Activated T-cell treated with anti-CD3 and anti-CD28 coated beads, Interleukin-2, amount 50 U/mL, for 72 hours (primary cell): ENCODE measurements at places on chromosomes 16 and 17. TPM values are rescaled to one million over a fixed set of nuclear protein-coding genes. Genes with fewer than 3 reads are reported as not detected.

Gene NPIPB8
- total RNA-seq = not detected

Gene SDR42E2
- total RNA-seq = 0.19 TPM

Gene RHBDF2
- total RNA-seq = 39.0 TPM

Gene PERCC1
- total RNA-seq = not detected

Gene TPPP3
- total RNA-seq = not detected

- DNase-seq = no peak
Observed at GRCh38 chr17:75440738-75441448, 15.5 kb upstream of the TMEM94 start.

GRCh38 chr17:8137645-8138373 is 13.9 kb upstream of the HES7 start:
- DNase-seq = no peak

- no peak for DNase-seq
Observed at GRCh38 chr16:4115949-4116318, 308 bp downstream of the ADCY9 start.

DNA sequence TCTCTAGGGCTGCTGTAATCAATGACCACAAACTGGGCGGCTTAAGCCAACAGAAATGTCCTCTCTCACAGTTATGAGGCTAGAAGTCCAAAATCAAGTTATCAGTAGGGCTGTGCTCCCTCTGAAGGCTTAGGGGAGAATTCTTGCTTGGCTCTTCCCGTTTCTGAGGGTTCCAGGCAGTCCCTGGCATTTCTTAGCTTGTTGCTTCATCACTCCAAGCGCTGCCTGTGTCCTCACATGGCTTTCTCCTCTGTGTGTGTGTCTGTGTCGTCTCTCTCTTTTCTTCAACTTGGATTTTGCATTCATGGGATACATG is 13.7 kb upstream of the CDC42EP4 start:
- no peak for DNase-seq

DNA sequence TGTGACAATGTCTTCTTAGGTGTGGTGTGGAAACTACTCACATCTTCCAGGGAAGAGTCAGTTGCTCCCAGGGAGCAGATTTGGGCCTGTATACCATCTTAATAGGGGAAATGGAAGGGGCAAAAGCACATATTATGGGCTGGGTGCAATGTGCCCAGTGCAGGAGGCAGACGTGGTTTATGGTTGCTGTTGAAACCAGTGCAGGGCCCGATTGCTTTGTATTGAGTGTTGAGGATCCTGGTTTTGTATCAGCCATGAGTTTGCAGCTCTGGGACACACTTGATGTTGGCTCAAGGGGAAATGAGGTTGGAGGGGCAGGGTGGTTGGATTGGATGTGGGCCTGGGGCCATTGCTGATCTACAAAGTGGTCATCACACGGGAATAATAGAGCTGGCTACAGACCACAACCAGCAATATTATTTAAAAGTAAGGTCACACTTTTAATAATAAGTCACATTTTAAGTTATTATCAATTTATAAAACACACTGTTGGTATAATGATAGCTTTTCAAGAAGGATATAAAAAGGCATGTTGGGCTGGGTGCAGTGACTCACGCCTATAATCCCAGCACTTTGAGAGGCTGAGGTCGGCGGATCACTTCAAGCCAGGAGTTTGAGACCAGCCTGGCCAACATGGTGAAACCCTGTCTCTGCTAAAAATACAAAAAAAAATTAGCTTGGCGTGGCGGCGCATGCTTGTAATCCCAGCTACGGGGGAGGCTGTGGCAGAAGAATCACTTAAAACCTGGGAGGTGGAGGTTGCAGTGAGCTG is 302.4 kb downstream of the SEC14L1 start:
- no peak for DNase-seq

DNA sequence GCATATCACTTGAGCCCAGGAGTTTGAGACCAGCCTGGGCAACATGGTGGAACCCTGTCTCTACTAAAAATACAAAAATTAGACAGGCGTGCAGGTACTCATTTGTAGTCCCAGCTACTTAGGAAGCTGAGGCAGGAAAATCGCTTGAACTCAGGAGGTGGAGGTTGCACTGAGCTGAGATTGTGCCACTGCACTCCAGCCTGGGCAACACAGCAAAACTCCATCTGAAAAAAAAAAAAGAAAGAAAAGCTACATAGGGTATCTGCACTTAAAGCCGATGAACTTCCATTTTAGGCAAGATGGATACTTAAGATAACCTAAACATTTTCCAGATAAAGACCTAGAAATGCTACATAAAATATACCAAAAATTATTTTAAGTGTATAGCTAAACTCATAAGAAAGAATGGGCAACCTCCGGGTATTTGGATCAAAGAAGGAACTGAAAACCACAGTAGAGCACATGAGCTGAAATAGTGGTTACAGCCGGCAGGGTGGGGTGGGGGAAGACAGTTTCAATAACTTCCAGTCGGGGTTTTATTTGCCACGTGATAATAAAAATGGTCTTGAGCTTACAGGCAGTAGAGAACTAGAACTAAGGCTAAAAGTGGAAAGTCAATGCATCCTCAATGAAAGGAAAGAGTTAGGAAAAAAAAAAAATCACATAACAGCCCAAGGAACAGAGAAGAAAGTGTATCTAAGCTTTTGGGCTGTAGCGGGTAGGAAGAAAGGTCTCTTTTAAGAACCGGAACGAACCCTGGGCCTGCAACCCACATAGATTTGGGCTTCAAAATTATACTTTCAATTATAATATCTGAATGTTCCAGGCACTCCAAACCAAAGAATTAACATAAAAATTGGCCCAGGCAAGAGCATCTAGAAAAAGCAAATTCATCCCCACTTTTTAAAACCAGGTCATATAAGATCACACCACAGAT is 53.1 kb downstream of the CFDP1 start:
- peak; percentile 23 for DNase-seq

GRCh38 chr17:11598274-11599221 is at the start of gene DNAH9:
TSS of gene DNAH9 (plus strand) at chr17:11598470. CDS start at chr17:11598499, 29 bp downstream.
- peak; percentile 30 for DNase-seq

- peak; percentile 89 for DNase-seq
Observed at GRCh38 chr16:48156790-48157209, 1.0 kb upstream of the ABCC12 start.

DNA sequence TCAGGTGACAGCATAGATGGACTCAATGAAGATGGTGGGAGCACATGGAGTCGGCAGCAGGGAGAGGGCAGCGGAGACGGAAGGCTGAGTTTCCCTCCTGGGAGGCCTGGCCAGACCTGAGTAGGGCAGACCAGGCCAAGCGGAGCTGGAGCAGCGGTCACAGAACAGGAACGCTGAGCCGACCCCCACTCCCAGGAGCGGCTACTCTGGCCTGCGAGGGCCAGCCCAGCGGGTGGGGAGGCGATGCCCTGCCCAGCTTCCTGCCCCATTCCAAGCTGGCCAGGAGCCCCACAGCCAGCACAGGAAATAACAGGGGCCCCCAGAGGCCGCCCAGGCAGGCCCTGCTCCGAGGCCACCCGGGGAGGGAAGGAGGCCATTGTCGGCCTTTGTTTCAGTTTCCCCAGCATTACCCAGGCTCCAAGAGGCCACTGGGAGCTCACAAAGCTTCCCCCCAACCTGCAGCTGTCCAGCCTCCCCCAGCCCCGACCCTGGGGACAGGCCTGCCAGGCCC is 79.8 kb downstream of the ZNF423 start:
- DNase-seq = no peak

DNA sequence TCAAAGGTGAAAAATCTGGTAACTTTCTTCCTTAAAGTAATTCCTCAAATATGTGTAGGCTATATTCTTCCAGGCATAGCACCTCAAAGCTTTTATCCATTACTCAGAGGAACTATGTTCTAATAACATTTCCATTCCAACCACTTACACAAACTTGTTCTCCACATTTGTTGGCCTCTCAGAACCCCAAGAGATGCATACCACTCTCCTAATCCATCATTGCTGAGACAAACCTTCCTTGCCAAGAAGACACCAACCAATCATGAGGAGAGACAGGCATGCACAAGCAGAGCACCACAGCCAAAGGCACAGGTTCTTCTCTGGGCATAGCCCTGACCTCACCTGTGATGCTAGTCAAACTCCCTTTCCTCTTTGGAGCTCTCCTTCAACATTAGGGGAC is 20.9 kb downstream of the CDH11 start:
- DNase-seq = no peak

DNA sequence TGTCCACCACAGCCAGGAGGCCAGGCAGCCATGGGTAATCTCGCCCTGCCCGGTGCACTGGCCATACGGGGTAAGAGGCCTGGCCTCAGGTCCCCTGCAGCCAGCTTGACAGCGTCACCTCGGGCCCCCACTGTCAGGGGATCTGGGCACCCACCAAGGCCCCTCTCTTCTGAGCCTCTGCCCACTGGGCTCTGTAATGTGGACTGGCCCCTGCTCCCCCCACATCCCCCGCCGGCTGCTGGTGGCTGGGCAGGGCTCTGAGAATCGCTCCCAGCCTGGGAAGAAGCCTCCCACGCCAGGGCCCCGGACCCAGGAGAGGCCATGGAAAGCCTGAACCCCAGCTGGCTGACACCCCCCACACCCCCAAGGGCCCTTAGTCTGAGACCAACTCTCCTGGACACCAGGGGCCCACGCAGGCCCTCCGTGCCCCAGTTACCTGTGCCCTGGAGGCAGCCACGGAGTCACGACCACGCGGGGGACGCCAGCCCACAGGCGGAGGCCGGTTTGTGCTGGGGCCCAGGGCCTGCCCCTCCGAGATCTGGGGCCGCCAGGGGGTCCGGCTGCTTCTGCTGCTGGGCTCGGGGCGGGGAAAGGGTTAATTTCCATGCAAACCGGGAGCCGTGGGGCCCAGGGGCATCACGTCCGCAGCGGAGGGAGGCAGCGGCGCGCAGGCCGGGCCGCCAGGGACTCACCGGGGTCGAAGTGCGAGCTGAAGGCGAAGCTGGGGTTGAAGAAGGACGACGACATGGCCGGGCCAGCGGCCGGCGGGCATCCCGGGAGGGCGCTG is at the start of gene PVALEF:
TSS of gene PVALEF (plus strand) at position 262 of the 787 bp plus-strand sequence. CDS start 15,720 bp downstream, outside the sequence.
- no peak for DNase-seq

- no peak for DNase-seq
Observed at GRCh38 chr17:67312265-67312664, 54.1 kb downstream of the PSMD12 start.

DNA sequence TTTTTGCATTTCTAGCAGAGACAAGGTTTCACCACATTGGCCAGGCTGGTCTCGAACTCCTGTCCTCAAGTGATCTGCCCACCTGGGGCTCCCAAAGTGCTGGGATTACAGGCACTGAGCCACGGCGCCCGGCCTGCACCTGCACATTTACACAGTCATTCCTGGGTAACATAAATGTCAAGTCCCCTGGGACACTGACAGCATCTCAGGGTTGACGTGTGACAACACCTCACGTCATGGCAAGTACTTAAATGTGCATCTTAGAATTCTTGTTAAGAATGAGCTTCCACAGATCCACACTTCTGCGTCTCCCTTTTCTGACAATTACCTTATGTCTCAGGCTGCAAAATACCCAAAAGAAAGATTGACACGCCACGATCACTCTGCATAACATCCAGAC is 80.5 kb downstream of the ABR start:
- DNase-seq = no peak

DNA sequence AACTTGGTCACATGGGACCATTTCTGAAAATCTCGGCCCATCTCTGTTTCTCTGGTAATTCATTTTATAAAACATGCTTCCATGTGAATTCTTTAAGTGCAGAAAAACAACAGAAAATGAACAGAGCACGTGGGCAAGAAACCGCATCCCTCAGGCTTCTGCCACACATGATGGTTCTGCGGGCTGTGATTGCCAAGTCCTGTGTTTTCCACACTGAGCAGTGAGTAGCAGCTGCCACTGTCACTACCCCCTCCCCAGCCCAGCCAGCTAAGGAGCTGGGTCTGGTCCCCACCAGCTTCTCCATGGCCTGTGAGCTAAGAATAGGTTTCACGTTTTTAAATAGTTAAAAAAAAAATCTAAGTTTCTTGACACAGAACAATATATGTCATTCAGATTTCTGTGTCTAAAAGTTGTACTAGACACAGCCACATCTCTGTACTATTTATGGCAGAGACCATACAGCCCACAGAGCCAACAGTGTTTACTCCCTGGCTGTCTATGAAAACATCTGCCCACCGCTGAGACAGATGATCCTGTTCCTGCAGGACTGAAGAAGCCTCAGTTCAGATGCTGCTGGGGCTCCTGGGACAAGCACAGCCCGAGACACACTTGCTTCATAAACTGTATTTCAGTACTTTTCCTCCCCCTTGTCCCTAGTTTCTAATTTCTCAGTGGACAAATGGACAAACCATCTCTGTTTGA is 41.5 kb downstream of the USP22 start:
- DNase-seq = no peak

DNA sequence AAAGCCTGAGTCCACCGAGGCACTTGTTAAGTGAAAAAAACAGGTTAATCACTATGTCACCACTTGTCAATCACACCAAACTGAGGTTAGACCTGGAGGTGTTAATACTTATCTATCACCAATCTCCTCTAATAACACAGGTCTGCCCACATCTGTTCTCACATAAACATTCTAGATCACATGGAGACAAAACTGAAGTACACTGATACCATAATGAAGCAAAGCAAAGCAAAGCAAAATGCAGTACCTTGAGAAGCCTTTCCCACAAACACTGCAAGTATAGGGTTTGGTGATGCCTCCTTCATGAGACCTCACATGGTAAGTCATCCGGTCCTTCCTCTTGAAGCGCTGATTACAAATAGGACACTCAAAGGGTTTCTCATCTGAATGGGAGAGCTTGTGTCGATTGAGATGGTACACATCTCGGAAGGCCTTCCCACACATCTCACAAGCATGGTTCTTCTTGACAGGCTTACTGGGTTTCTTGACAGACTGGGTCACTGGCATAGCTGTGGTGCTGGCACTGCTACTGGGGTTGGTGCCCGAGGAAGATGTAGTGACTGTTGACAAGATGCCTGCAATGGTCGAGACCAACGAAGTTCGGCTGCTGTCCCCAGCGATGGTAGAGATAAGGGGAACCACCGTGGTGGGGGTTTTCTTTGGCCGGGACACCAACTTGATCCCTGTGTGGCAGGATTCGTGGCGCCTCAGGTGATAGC is 5.4 kb downstream of the VEZF1 start:
- DNase-seq = no peak

DNA sequence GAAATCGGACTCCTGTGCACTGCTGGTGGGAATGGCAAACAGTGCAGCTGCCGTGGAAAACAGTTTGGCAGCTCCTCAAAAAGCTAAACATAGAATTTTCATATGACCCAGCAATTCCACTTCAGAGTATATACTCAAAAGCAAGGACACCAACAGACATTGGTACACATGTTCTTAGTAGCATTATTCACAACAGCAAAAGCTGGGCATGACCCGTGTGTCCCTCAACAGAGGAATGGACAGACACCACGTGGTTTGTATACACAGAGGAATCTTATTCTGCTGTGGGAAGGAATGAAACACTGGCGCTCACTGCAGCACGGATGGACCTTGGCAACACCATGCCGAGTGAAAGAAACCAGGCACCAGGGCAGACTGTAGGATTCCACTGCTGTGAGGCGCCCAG is 16.0 kb downstream of the NPTX1 start:
- DNase-seq = no peak
